ENCODE measurements at places on chromosomes 16 and 17. TPM values are rescaled to one million over a fixed set of nuclear protein-coding genes. Genes with fewer than 3 reads are reported as not detected.

- no peak overlapping the region for H3K27ac ChIP-seq
- H3K36me3 ChIP-seq, result no peaks in the 10 kb centered on the region
- no peak overlapping the region for H3K4me3 ChIP-seq
Measured at GRCh38 chr16:89709716-89710432, 8.4 kb upstream of the SPATA2L start.

DNA sequence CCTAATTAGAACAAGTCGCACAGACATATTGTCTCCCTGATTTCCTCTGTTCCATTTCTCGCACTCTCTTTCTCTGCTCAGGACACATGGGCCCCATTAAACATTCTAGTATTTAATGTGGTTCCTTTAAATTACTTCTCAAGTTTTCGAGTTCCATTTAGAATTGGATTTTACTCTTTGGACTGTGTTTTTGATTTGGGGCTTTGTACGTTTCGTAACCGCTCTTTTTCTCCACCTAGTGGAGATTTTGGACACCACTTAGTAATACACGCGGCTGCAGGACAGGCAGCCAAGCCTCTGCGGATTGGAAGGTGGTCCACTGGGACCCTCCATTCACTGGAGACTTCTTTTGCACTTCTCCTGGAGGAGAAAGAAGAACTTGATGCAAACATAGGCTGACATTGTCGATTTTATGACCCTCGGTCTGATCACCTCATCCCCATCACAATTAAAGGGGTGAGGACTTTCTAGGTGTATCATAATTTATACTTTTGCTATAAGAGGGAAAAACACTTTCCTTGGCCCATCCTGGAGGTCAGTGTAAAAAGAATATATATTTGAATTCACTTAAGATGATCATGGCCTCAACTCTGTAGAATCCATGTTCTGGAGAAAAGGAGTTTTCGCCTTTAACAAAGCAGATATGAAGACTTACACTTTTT lies 85.7 kb downstream of the NOG start:
- H3K27ac ChIP-seq, result no peak overlapping the region
- H3K27me3 ChIP-seq, result no peaks in the 10 kb centered on the region
- H3K4me1 ChIP-seq, result peaks cover 2% of the 10 kb centered on the region
- H3K36me3 ChIP-seq, result no peaks in the 10 kb centered on the region

DNA sequence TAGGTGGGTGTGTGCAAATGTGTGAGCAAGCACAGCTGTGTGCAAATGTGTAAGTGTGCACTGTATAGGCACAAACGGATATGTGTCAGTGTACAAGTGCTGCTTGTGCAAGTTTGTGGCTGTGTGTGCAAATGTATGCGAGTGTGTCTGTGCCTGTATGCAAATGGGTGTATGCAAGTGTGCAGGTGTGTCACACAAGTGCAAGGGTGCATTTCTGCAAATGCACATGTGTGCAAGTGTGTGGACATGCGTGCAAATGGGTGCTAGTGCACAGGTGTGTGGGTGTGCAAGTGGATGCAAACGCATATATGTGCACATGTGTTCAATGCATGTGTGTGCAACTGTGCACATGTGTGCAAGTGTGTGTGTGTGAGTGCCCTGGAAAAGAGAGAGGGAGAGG lies 76.5 kb upstream of the TNRC6C start:
- H3K27me3 ChIP-seq, result no peaks in the 10 kb centered on the region
- H3K4me3 ChIP-seq, result no peak overlapping the region
- no peak overlapping the region for H3K27ac ChIP-seq
- no peak for DNase-seq
- no peaks in the 10 kb centered on the region for H3K36me3 ChIP-seq

GRCh38 chr17:59327981-59328290 lies 3.5 kb upstream of the YPEL2 start:
- no peak for DNase-seq
- H3K27ac ChIP-seq, result no peak overlapping the region
- no peak overlapping the region for H3K4me3 ChIP-seq
- H3K4me1 ChIP-seq, result peaks cover 3% of the 10 kb centered on the region

DNA sequence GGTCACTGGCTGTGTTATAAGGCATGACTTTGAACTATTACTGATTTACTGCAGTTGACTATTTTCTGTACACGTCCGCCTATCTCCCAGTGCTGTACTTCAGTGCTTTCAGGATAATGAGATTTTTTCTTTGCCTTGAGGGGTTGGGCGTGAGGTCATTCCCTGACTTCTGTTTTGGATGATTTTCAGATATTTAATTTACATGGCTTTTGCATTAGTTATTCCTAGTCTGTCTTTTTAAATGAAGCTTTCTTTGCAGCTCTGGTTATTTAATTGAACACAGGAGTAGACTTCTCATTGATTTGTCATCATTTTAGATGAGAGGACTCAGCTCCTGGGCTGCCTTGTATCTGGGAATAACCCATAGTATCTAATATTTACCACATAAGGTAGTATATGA lies 23.7 kb downstream of the WIPF2 start:
- H3K36me3 ChIP-seq, result no peaks in the 10 kb centered on the region
- no peak overlapping the region for H3K4me3 ChIP-seq
- no peak overlapping the region for H3K27ac ChIP-seq
- no peak for DNase-seq
- no peaks in the 10 kb centered on the region for H3K27me3 ChIP-seq

- no peak for DNase-seq
- H3K4me3 ChIP-seq, result no peak overlapping the region
- no peaks in the 10 kb centered on the region for H3K36me3 ChIP-seq
- no peak overlapping the region for H3K27ac ChIP-seq
- H3K27me3 ChIP-seq, result no peaks in the 10 kb centered on the region
Measured at GRCh38 chr16:9033125-9033830, 58.2 kb upstream of the HAPSTR1 start.

GRCh38 chr16:21643785-21644184 lies 8.6 kb downstream of the IGSF6 start:
- H3K36me3 ChIP-seq, result no peaks in the 10 kb centered on the region
- DNase-seq, result no peak
- H3K27ac ChIP-seq, result no peak overlapping the region
- H3K4me1 ChIP-seq, result peaks cover 10% of the 10 kb centered on the region
- H3K27me3 ChIP-seq, result no peaks in the 10 kb centered on the region
- H3K4me3 ChIP-seq, result no peak overlapping the region

DNA sequence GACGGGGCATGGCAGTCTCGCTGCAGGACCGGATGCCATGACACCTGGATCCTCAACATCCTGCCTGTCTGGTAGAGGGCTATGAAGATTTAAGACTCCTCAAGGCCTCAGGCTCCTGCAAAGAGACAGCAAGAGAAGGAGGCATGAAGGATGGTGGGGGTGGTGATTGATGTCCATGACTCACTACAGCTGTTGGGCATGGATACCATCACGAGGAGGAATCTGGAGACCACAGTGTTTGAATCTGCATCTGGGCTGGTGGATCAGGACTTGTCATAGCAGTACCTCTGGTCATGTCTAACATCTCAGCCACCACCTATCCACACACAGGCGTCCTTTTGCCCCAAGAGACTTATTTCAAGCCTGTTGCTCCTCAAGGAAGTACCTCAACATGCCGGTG lies 50.2 kb upstream of the WSCD1 start:
- no peaks in the 10 kb centered on the region for H3K36me3 ChIP-seq
- DNase-seq, result no peak
- no peaks in the 10 kb centered on the region for H3K4me1 ChIP-seq
- no peaks in the 10 kb centered on the region for H3K27me3 ChIP-seq

- H3K27ac ChIP-seq, result no peak overlapping the region
- H3K4me3 ChIP-seq, result no peak overlapping the region
- peaks cover 5% of the 10 kb centered on the region for H3K4me1 ChIP-seq
- no peaks in the 10 kb centered on the region for H3K27me3 ChIP-seq
- no peak for DNase-seq
Measured at GRCh38 chr16:89691986-89692569, 5.6 kb downstream of the CDK10 start.

- no peaks in the 10 kb centered on the region for H3K36me3 ChIP-seq
- no peak overlapping the region for H3K27ac ChIP-seq
- H3K4me1 ChIP-seq, result peaks cover 4% of the 10 kb centered on the region
- peak; percentile 14 for DNase-seq
- H3K4me3 ChIP-seq, result no peak overlapping the region
Measured at GRCh38 chr16:57619133-57619605, 9.3 kb upstream of the ADGRG1 start.

- H3K4me1 ChIP-seq, result no peaks in the 10 kb centered on the region
- H3K36me3 ChIP-seq, result no peaks in the 10 kb centered on the region
- no peak for DNase-seq
- H3K27me3 ChIP-seq, result no peaks in the 10 kb centered on the region
- H3K4me3 ChIP-seq, result no peak overlapping the region
Measured at GRCh38 chr17:62968445-62968923, 2.4 kb downstream of the TANC2 start.

- H3K4me1 ChIP-seq, result peaks cover 25% of the 10 kb centered on the region
- no peaks in the 10 kb centered on the region for H3K36me3 ChIP-seq
- H3K27ac ChIP-seq, result no peak overlapping the region
- H3K4me3 ChIP-seq, result peak overlapping the region; percentile 95
- DNase-seq, result no peak
- H3K27me3 ChIP-seq, result no peaks in the 10 kb centered on the region
Measured at GRCh38 chr17:18187821-18188761, 4.5 kb downstream of the ALKBH5 start.

- H3K27ac ChIP-seq, result peak overlapping the region; percentile 30
- H3K36me3 ChIP-seq, result no peaks in the 10 kb centered on the region
- H3K4me3 ChIP-seq, result no peak overlapping the region
- no peak for DNase-seq
- no peaks in the 10 kb centered on the region for H3K27me3 ChIP-seq
Measured at GRCh38 chr17:82301300-82301915, 16.0 kb downstream of the CD7 start.

DNA sequence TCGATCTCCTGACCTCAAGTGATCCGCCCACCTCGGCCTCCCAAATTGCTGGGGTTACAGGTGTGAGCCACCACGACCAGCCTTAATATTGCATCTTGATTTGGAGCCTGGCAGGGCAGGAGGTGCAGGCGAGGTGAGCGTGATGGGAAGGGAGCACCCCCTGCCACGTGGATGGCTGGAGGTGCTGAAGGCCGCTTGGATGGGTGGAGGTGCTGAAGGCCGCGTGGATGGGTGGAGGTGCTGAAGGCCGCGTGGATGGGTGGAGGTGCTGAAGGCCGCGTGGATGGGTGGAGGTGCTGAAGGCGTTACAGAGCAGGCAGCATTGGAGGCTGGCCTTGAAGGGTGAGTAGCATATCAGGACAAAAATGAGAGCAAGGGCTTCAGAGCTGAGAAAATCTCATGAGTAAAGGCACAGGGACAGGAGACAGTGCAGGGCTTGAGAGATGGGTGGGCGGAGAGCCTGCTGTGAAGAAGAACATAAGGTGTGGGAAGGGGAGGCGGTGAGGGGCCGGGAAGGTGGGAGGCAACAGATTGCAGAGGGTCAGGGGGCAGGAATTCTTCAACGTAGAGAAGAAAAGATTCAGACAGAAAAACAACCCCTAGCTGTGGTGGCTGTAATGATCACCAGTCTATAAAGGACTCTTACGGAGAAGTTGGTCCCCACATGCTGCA lies 101.7 kb upstream of the SEC14L1 start:
- no peaks in the 10 kb centered on the region for H3K4me1 ChIP-seq
- no peak for DNase-seq
- H3K4me3 ChIP-seq, result no peak overlapping the region
- H3K27ac ChIP-seq, result no peak overlapping the region
- no peaks in the 10 kb centered on the region for H3K36me3 ChIP-seq

GRCh38 chr16:69669577-69669976 lies 56.8 kb downstream of the NQO1 start:
- no peaks in the 10 kb centered on the region for H3K36me3 ChIP-seq
- no peak for DNase-seq
- peaks cover 3% of the 10 kb centered on the region for H3K4me1 ChIP-seq
- no peak overlapping the region for H3K27ac ChIP-seq
- H3K27me3 ChIP-seq, result no peaks in the 10 kb centered on the region
- H3K4me3 ChIP-seq, result no peak overlapping the region

DNA sequence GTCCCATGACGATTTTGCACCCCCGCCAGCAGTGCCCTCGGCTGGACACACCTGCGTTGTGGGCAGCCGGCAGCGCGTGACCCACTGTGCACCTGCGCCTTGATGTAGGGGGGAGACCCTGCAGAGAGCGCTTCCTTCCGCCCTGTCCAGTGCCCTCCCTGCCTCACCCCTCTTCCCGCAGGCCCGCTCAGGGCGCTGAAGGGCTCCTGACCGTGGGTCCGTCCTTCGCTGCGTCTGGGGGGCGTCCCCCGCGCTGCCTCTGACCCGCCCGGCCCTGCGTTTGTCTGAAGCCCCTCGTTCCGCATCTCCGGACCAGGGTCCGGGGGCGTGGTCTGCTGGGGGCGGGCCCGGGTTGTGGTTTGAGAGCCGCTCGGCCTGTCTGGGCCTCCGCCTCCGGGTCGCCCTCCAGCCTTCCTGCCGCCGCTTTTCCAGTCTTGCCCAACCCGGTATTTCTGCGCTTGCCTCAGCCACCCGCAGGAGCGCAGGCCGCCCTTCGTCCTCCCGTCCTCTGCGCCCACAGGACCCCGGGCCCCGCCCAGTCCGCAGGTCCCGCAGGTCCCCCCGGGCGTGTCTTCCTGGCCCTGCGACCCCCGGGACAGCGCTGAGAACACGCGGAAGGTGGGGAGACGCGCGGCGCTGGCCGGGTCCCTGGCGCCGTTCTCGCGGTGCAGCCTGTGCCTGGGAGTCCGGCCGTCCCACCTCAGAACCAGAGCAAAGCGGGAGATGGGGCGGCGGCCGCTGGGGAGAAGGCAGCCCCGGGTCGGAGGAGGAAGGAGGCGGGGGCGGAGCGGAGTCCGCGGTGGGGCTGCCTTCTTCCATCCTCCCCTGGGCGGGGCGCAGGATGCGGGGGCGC lies 4.0 kb upstream of the IL17C start:
- H3K27ac ChIP-seq, result no peak overlapping the region
- H3K4me1 ChIP-seq, result no peaks in the 10 kb centered on the region
- H3K4me3 ChIP-seq, result no peak overlapping the region
- DNase-seq, result peak; percentile 28
- H3K27me3 ChIP-seq, result no peaks in the 10 kb centered on the region

GRCh38 chr17:77756028-77756427 lies 202.5 kb upstream of the TNRC6C start:
- no peaks in the 10 kb centered on the region for H3K4me1 ChIP-seq
- no peak overlapping the region for H3K27ac ChIP-seq
- no peak overlapping the region for H3K4me3 ChIP-seq
- no peaks in the 10 kb centered on the region for H3K27me3 ChIP-seq

DNA sequence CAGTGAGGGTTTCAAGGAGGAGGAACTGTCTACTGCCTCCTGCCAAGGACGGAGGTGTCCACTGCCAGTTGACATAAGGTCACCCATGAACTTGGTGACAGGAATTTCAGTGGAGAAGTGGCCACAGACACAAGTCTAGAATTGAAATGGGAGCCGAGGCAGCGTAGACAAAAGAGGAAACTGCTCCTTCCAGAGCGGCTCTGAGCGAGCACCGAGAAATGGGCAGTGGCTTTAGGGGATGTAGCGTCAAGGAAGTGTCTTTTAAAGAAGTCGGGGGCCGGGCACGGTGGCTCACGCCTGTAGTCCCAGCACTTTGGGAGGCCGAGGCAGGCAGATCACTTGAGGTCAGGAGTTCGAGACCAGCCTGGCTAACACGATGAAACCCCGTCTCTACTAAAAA lies 3.1 kb upstream of the SERPINF1 start:
- H3K4me3 ChIP-seq, result no peak overlapping the region
- no peak for DNase-seq
- no peak overlapping the region for H3K27ac ChIP-seq
- no peaks in the 10 kb centered on the region for H3K27me3 ChIP-seq
- H3K4me1 ChIP-seq, result peaks cover 20% of the 10 kb centered on the region
- H3K36me3 ChIP-seq, result no peaks in the 10 kb centered on the region

- H3K4me1 ChIP-seq, result no peaks in the 10 kb centered on the region
- H3K4me3 ChIP-seq, result no peak overlapping the region
- no peak overlapping the region for H3K27ac ChIP-seq
- no peak for DNase-seq
Measured at GRCh38 chr17:60128171-60128859, 21.5 kb upstream of the CA4 start.

The C16orf74 gene
- 1.5 TPM for total RNA-seq

The ABCA10 gene
- total RNA-seq, result 32.0 TPM

The HBA2 gene
- total RNA-seq, result 73.3 TPM

The MYH1 gene
- not detected for total RNA-seq

The GRN gene
- 79.7 TPM for total RNA-seq

The TPSG1 gene
- total RNA-seq, result not detected

The PIGS gene
- total RNA-seq, result 42.2 TPM

Data from ovary (tissue), 10 donors.